ENCODE measurements at places on chromosomes 6 and 20.

DNA sequence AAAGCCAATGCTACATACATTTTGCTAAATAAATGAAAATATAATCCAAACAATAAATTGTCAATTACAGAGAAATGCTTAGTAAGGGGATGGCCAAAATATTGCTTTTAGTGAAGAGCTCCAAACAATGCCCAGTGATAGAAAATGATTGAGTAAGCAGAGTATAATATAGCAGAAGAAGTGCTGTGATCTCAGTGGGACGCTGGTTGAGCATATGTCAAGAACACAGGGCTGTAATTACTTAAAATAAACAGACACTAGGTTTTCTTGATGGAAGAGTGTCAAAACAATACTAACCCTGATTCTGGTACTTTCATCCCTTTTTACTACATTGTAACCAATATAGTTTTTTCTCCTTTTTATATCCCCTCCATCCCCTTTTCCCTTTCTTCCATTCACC, 150.3 kb downstream of the GRIK2 start:
- no peak for DNase-seq

- peak; percentile 37 for DNase-seq
Observed at GRCh38 chr6:6736791-6737654, 148.5 kb downstream of the LY86 start.

- peak; percentile 18 for DNase-seq
Observed at GRCh38 chr6:41257369-41258195, 28.9 kb downstream of the TREM1 start.

GRCh38 chr6:108609276-108609769, 48.6 kb downstream of the FOXO3 start:
- peak; percentile 71 for DNase-seq

DNA sequence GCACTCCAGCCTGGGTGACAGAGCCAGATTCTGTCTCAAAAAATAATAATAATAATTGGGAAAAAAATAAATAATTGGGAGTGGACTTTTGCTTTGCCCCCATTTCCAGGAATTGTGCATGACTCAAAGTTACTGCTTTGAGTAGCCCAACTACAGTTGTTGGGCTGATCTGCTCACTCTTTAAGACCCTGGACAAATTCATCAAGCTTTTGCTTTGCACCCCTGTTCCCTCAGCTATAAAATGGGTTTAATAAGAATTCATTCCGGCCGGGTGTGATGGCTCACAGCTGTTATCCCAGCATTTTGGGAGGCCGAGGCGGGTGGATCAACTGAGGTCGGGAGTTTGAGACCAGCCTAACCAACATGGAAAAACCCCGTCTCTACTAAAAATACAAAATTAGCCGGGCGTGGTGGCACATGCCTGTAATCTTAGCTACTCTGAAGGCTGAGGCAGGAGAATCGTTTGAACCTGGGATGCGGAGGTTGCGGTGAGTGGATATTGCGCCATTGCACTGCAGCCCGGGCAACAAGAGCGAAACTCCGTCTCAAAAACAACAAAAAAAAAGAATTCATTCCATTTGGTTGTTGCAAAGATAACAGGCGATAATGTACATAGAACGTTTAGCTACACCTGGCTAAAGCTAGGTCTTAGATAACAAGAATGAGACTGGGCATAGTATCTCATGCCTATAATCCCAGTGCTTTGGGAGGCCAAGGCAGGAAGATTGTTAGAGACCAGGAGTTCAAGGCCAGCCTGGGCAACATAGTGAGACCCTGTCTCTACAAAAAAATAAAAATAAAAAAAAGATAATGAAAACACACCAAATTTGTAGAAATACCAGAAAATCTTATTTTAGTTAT, 87.9 kb upstream of the ZNF217 start:
- DNase-seq: no peak

DNA sequence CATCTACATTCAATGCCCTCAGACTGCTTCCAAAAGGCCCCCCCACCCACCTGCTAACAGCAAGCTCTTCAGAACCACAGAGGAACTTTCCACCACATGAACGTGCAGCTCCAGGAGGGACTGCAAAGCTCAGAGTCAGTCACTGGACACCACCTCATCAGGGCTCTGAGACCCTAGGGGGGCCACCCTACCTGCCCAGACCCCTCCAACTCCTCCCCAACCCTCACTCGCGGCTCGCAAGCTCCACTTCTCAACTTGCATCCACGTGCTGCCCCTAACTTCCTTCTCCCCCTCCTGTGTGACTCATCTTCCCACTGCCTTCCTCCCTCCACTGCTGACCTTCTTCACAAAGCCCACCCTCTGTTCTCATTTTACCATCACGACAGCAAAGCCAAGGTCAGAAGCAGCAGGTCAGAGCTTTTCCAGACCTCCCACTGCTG, 6.5 kb downstream of the MBOAT1 start:
- no peak for DNase-seq

DNA sequence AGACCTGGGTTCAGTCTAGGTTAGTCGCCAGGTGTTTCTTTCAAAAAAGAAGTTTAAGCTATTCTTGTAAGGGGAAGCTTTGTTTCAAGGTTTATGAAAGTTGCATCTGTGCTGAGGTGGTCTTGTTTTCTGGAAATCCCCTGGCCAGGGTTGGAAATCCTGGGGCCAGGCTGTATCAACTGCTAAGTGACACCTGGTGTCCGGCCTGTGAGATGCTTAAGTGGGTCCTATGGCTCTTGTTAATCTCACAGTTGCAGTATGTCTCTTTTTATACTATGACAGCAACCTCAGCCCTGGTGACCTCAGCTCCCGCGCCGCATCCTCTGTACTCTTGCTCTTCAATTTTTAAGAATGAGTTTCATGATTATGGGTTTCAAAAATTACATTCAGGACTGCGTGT, 72.0 kb downstream of the CHMP4B start:
- no peak for DNase-seq

- DNase-seq: no peak
Observed at GRCh38 chr20:46624946-46625345, 26.3 kb downstream of the SLC13A3 start.

DNA sequence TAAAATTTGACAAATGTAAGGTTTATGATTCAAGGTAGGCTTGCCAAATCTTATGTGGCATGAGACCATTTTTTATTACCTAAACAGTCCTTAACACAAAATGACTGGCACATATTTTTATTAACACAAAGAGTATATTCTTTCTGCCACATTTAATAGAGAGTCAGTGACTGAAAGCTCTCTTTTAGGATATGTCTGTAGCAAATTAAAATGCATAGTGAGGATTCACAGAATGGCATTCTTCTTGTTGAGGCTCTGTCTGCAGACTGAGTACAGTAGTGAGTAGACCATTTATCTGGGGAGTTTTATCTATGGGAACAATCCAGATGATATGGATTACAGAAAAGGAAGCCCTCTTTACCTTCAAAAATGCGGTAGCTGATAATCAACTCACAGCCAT, 56.5 kb downstream of the HAO1 start:
- DNase-seq: no peak

DNA sequence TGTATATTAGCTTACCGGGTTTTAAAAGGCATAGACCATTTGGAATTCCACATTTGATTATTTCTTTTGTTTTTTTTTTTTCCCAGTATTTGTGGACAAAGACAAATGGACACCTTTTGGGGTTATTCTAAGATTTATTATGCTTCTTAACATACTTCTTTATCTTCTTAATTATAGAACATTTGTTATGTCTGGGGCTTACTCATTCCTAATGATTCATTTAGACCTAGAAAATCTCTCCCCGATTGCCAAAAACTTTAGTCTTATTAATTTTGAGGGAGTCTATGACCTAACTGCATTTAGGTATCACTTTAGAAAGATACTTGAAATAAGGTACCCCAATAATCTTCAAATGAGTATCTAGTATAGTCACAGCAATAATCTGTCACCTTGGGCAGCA, 170.7 kb upstream of the PREP start:
- no peak for DNase-seq

DNA sequence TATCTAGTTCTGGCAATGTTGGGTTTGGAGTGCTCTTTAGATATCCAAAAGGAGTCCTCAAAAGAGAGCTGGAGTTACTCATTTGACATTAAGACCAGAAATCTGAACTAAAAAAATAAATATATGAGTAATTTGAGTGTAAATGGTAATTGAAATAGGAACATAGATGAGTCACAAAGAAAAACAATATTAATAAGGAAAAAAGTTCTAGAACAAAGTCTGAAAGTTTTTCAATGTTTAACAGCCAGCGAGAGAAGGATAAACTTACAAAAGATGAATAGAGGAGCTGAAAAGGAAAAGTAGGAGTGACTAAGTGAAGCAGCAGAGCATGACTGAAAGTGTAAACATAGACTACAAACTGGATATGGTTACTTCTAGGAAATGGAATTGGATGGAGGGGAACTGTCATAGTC, 46.8 kb downstream of the EPM2A start:
- DNase-seq: peak; percentile 59

GRCh38 chr6:160005861-160006540, 37.1 kb downstream of the IGF2R start:
- DNase-seq: no peak

DNA sequence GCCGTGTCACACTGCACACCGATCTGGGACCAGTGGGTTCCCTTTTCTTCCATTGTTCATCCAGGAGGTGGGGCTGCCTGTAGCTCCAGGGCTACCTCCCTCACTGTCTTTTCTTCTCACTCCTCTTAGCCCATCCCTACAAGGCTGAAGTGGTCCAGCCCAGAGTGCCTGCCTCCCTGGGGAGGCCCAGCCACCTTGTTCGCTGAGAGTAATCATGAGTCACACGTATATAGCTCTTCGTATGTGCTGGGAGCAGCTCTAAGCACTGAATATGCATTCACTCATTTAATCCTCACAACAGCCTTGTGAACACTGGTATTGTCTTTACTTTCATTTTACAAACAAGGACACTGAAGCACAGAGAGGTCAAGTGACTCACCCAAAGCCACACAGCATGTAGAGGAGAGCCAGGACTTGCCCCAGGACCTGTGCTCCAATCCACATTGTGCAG, 14.7 kb upstream of the CCDC167 start:
- DNase-seq: peak; percentile 93

DNA sequence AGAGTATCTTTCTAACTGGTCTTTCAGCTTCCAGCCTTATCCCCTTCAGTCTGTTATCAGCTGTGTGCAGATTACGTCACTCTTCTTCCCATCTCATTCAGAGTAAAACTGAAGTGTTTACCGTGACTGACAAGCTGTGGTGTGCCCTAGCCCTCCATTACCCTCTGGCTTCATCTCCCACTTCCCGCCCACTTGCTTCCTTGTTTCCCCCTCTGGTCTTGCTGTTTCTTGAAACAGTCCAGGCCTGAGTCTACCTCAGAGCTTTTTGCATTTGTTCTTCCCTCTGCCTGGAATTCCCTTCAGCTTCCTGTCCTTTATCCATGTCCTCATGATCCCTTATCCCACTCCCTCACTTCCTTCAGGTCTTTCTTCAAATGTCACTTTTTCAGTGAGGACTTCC, 66.9 kb downstream of the CARMIL1 start:
- DNase-seq: peak; percentile 17

DNA sequence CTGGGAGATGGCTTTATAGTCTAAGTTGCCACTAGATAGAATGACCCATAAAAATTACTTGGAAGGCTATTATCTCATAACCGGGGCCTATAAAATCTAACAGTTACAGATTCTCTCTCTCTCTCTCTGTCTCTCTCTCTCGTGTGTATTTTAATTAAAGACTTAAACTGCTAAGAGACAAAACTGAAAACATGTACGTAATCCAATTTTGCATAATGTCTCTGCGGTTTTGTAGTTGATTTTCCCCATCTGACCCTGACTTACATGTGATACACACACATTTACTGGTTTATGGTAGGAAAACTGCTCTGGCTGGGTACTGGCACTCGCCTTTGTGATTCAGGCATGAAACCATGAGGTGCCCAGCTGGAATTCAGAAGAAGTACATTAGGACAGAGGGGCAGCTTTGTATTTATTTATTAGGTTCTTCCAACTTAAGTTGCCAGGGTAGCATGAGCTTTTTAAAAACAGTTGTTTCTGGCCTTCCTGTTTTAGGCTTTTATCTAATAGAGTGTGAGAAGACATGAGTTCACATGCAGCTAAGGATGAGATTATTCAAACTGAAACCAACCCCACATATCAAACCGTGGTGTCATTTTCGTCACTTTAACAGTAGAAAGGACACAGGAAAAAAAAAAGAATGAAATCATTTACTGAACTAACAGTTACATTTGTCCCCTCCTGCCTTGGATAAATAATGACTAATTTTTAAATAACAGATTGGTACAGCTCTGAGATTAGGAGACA, 182.5 kb downstream of the GMPR start:
- DNase-seq: no peak

DNA sequence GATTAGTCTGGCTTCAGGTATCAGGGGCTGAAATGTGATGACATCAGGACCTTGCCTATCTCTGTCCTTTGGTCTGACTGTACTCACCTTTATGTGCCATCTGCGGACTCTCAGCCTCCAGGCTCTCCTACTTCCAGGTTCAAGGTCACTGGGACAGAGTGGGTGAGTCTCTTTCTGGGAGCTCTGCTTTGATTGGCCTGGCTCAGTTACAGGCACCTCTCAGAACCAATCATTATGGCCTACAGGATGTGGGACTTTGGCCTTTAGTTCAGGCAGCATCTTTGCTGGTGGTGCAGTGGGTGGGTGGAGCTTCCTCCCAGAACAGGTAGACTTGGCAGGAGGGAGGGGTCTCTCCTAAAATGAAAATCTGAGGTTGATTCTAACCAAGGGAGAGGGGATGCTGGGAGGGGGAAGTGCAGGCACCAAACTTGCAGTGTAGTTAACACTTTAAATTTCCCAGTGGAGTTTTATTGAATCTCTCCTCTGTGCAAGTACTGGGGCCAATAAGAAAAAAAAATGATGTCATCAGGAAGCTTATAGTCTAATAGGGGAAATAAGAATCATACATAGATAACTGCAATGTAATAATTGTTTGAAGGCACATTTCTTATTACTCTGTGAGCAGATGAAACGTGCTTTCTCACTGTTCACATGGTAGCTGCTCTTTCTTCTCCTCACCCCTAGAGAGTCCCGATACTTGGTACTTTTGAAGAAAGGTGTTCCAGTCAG, 53.4 kb downstream of the SLC24A3 start:
- no peak for DNase-seq

- DNase-seq: no peak
Observed at GRCh38 chr6:85594197-85594930, 706 bp upstream of the SNX14 start.

DNA sequence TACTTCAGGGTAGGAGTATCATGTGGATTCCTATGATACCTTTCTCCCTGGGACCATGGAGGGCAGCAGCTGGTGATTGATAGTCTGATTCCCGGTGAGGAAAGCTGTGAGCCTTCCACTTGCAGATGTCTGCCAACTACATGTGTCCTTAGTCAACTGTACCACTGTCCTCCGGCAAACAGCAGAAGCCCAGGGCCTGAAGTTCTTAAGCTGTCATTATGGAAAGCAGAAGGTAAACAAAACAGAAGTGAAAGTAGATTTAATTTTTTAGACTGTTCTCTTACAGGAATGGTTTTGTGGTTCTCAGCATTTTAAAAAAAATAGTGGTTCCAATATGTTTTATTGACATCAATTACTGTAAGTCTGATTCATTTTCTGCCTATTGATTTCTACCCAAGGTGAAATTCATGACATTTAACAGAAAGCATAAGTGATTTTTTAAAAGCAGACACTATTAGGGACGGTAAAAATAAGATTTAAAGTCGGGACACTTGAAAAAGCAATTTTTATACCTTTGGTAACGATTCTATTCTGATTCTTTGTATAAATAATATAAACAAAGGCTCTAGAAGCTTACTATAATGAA, 36.6 kb downstream of the PTPN1 start:
- no peak for DNase-seq

- DNase-seq: no peak
Observed at GRCh38 chr20:48784273-48784641, 43.5 kb downstream of the PREX1 start.

Measured in Daoy (cell line).